Calu3 (cell line): ENCODE measurements at places on chromosomes 7 and 10.

- H3K27me3 ChIP-seq = peaks cover 66% of the 10 kb centered on the region
- H3K36me3 ChIP-seq = no peaks in the 10 kb centered on the region
- H3K27ac ChIP-seq = no peak overlapping the region
- no peak overlapping the region for H3K4me3 ChIP-seq
Measured at GRCh38 chr10:49168831-49169500, 19.2 kb downstream of the TMEM273 start.

- no peak for DNase-seq
- H3K27me3 ChIP-seq = no peaks in the 10 kb centered on the region
- H3K4me1 ChIP-seq = peaks cover 42% of the 10 kb centered on the region
- H3K36me3 ChIP-seq = peaks cover 38% of the 10 kb centered on the region
- peak overlapping the region; percentile 91 for H3K4me3 ChIP-seq
Measured at GRCh38 chr7:123746931-123747488, 1.8 kb downstream of the WASL start.

- DNase-seq = no peak
- H3K36me3 ChIP-seq = no peaks in the 10 kb centered on the region
- H3K4me1 ChIP-seq = no peaks in the 10 kb centered on the region
- peaks cover 25% of the 10 kb centered on the region for H3K27me3 ChIP-seq
- no peak overlapping the region for H3K27ac ChIP-seq
Measured at GRCh38 chr7:101519324-101520023, 109.6 kb downstream of the MYL10 start.

GRCh38 chr10:119399466-119399865 lies 143.1 kb downstream of the RGS10 start:
- H3K36me3 ChIP-seq = no peaks in the 10 kb centered on the region
- H3K27ac ChIP-seq = no peak overlapping the region
- no peaks in the 10 kb centered on the region for H3K4me1 ChIP-seq
- H3K27me3 ChIP-seq = no peaks in the 10 kb centered on the region
- no peak overlapping the region for H3K4me3 ChIP-seq
- DNase-seq = no peak

DNA sequence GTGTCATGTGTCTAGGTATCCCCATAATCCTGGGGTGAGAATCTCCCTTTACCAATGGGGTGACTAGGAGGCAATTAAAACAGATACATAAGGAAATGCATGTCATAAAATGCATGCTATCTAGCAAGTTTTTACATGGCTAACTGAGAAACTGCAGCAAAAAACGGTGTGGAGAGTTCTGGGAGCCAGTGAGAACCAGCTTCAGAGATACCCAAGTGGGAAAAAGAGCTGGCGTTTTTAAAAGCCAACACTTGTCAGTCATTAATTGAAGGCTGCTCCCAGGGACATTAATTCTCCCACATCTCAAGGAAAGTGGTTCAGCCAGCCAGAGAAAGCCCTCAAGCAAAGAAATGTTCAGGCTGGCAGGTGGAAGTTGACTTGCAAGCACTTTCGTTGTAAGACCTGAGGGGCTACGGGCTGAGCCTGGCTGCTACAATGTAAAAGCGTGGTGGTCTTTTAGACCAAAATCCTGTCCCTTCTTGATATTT lies 28.1 kb downstream of the ST8SIA6 start:
- H3K4me1 ChIP-seq = peaks cover 15% of the 10 kb centered on the region
- no peaks in the 10 kb centered on the region for H3K36me3 ChIP-seq
- H3K27me3 ChIP-seq = peaks cover 34% of the 10 kb centered on the region

- H3K27ac ChIP-seq = no peak overlapping the region
- no peaks in the 10 kb centered on the region for H3K36me3 ChIP-seq
- DNase-seq = no peak
- no peak overlapping the region for H3K4me3 ChIP-seq
Measured at GRCh38 chr7:157557263-157557662, 220.5 kb downstream of the DNAJB6 start.

- H3K27ac ChIP-seq = no peak overlapping the region
- DNase-seq = no peak
- no peaks in the 10 kb centered on the region for H3K36me3 ChIP-seq
- H3K4me3 ChIP-seq = no peak overlapping the region
Measured at GRCh38 chr7:155897758-155898386, 85.6 kb upstream of the SHH start.

- no peaks in the 10 kb centered on the region for H3K36me3 ChIP-seq
- no peak for DNase-seq
- H3K4me3 ChIP-seq = no peak overlapping the region
- no peak overlapping the region for H3K27ac ChIP-seq
Measured at GRCh38 chr7:57868771-57869483, 418.9 kb downstream of the ZNF716 start.

DNA sequence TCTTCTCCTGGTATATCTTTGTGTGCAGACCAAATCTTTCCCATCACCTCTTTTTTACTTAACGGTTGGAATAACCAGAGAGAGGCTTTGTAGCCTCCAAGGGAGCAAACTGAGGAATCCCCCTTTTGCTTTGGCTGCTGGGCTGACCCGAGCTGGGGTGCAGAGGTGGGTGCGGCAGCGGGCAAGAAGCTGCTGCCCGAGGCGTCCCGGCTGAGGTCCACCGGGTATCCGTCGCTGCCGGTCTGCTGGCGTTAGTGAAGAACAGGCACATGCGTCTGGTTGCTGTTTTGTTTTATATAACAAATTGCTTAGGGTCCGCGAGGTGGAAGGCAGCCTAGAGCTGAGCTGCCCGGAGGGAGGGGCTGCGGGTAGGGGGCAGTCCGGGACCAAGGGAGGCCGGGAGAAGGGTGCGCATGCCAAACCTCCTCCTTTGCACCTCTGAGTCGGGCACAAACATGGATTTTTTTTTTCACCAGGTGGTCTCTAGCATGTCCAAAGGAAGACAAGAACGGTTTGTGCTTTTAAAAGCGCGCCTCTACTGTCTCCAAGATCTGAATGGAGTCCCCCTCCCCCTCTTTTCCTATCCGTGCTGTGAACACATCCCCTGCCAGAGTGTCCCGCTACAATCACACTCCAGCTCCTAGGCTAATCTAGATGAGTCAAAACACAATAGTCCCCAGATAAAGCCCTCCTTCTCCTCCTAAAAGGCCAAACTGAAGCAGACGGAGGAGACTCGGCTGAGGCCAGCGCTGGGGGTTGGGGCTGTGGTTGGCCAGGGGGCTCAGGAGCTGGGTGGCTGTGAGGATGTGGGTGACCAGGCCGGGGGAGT lies 6.8 kb upstream of the GATA3 start:
- H3K36me3 ChIP-seq = peaks cover 33% of the 10 kb centered on the region
- peaks cover 74% of the 10 kb centered on the region for H3K27me3 ChIP-seq
- DNase-seq = no peak
- peaks cover 29% of the 10 kb centered on the region for H3K4me1 ChIP-seq
- H3K4me3 ChIP-seq = no peak overlapping the region

DNA sequence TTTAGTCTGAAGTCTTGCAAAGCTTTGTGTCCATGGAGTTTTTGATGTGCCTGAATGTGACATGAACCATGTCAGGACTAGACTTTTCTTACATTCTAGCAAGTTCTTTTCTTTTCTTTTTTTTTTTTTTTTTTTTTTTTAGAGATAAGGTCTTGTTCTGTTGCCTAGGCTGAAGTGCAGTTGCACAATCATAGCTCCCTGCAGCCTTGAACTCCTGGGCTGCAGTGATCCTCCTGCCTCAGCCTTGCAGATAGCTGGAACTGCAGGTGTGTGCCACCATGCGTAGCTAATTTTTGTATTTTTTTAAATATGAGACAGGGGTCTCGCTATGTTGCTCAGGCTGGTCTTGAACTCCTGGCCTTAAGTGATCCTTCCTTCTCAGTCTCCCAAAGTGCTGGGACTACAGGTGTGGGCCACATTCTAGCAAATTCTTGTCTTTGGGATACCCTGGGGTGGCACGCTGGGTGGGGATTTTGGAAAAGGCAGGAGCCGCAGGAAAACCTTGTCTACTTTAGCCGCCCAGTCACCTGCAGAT lies 152.8 kb downstream of the SVIL start:
- H3K27ac ChIP-seq = no peak overlapping the region
- no peak for DNase-seq
- H3K27me3 ChIP-seq = no peaks in the 10 kb centered on the region
- H3K36me3 ChIP-seq = peaks cover 76% of the 10 kb centered on the region
- no peaks in the 10 kb centered on the region for H3K4me1 ChIP-seq
- no peak overlapping the region for H3K4me3 ChIP-seq

DNA sequence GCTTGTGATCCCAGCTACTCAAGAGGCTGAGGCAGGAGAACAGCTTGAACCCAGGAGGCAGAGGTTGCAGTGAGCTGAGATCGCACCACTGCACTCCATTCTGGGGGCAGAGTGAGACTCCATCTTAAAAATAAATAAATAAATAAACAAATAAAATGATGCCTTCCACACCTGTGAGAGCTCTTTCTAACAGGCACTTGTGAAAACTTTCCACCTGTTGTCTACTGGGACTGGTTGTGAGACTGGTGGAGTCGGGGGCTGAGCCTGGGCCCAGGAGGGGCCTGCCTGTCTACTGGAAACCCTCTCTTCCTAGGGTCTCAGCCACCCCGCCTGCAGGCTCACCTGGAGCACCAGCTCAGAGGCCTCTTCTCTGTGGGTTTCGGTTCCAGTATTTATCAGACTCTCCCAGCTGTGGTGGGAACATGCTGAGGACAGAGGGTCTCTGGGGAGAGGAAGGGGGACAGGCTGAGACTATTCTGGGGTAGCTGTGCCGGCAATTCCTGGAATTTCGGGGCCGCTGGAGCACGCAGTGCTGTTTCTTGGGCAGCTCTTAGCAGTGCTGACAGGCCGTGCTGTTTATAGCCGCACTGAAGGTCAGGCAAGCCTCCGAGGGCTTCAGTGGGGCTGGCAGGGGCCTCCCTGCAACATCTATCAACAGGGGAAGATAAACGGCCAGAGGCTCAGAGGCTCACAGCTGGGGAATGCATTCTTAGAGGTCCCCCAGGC lies 3.8 kb downstream of the LDB3 start:
- H3K27ac ChIP-seq = no peak overlapping the region
- H3K36me3 ChIP-seq = peaks cover 5% of the 10 kb centered on the region
- no peaks in the 10 kb centered on the region for H3K27me3 ChIP-seq
- no peak overlapping the region for H3K4me3 ChIP-seq
- peaks cover 14% of the 10 kb centered on the region for H3K4me1 ChIP-seq

- H3K4me3 ChIP-seq = no peak overlapping the region
- H3K36me3 ChIP-seq = no peaks in the 10 kb centered on the region
- peaks cover 20% of the 10 kb centered on the region for H3K4me1 ChIP-seq
- no peaks in the 10 kb centered on the region for H3K27me3 ChIP-seq
Measured at GRCh38 chr7:135447748-135448147, 62.2 kb downstream of the CNOT4 start.

- no peaks in the 10 kb centered on the region for H3K27me3 ChIP-seq
- DNase-seq = no peak
- H3K27ac ChIP-seq = no peak overlapping the region
- H3K4me3 ChIP-seq = no peak overlapping the region
- H3K36me3 ChIP-seq = no peaks in the 10 kb centered on the region
- H3K4me1 ChIP-seq = peaks cover 1% of the 10 kb centered on the region
Measured at GRCh38 chr7:106757846-106758245, 96.9 kb upstream of the CCDC71L start.

GRCh38 chr10:121556455-121556854 lies 41.8 kb downstream of the FGFR2 start:
- H3K36me3 ChIP-seq = peaks cover 5% of the 10 kb centered on the region
- DNase-seq = no peak
- no peak overlapping the region for H3K27ac ChIP-seq
- H3K27me3 ChIP-seq = no peaks in the 10 kb centered on the region
- no peak overlapping the region for H3K4me3 ChIP-seq

GRCh38 chr10:103123282-103124024 lies 69.6 kb downstream of the NT5C2 start:
- H3K4me1 ChIP-seq = no peaks in the 10 kb centered on the region
- no peak for DNase-seq
- H3K4me3 ChIP-seq = no peak overlapping the region
- H3K27ac ChIP-seq = no peak overlapping the region

GRCh38 chr7:90613088-90613498 lies 17.0 kb downstream of the CDK14 start:
- no peaks in the 10 kb centered on the region for H3K36me3 ChIP-seq
- peaks cover 11% of the 10 kb centered on the region for H3K4me1 ChIP-seq
- no peaks in the 10 kb centered on the region for H3K27me3 ChIP-seq
- H3K27ac ChIP-seq = no peak overlapping the region
- no peak for DNase-seq

- no peak for DNase-seq
- H3K27ac ChIP-seq = no peak overlapping the region
- no peaks in the 10 kb centered on the region for H3K27me3 ChIP-seq
- H3K36me3 ChIP-seq = peaks cover 8% of the 10 kb centered on the region
- H3K4me3 ChIP-seq = no peak overlapping the region
- peaks cover 38% of the 10 kb centered on the region for H3K4me1 ChIP-seq
Measured at GRCh38 chr10:91932737-91933136, 9.2 kb downstream of the BTAF1 start.

- no peak overlapping the region for H3K27ac ChIP-seq
- H3K4me3 ChIP-seq = no peak overlapping the region
- H3K36me3 ChIP-seq = peaks cover 9% of the 10 kb centered on the region
- no peaks in the 10 kb centered on the region for H3K27me3 ChIP-seq
- DNase-seq = no peak
Measured at GRCh38 chr10:125409756-125410155, 249.4 kb upstream of the CTBP2 start.

GRCh38 chr10:18204039-18204835 lies 64.0 kb downstream of the CACNB2 start:
- no peak overlapping the region for H3K4me3 ChIP-seq
- peaks cover 15% of the 10 kb centered on the region for H3K27me3 ChIP-seq
- no peaks in the 10 kb centered on the region for H3K4me1 ChIP-seq
- no peak overlapping the region for H3K27ac ChIP-seq

GRCh38 chr10:3850999-3851937 lies 66.3 kb upstream of the KLF6 start:
- peak overlapping the region; percentile 97 for H3K27ac ChIP-seq
- H3K36me3 ChIP-seq = peaks cover 34% of the 10 kb centered on the region
- no peaks in the 10 kb centered on the region for H3K27me3 ChIP-seq
- peak overlapping the region; percentile 55 for H3K4me3 ChIP-seq

- H3K36me3 ChIP-seq = peaks cover 33% of the 10 kb centered on the region
- no peak overlapping the region for H3K27ac ChIP-seq
- H3K27me3 ChIP-seq = no peaks in the 10 kb centered on the region
- no peak overlapping the region for H3K4me3 ChIP-seq
- DNase-seq = no peak
Measured at GRCh38 chr7:18573410-18574234, 78.1 kb downstream of the HDAC9 start.

DNA sequence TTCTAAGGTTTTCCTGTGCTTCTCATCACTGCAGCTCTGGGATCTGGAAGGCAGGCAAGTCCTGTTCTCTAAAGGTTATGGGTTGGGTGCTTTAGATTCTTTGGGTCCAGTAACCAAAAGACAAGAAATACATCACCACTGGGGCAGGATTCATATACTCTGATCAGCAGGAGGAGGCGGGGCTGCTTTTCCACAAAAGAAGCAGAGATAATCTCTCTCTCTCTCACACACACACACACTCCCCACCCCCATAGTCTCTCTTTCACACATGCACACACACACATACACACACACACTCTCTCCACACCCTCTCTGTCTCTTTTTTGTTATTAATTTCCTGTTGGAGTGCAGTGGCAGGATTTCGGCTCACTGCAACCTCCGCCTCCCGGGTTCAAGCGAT lies 13.0 kb upstream of the ACBD5 start:
- DNase-seq = no peak
- peaks cover 12% of the 10 kb centered on the region for H3K27me3 ChIP-seq
- peak overlapping the region; percentile 85 for H3K4me3 ChIP-seq
- H3K36me3 ChIP-seq = peaks cover 25% of the 10 kb centered on the region
- H3K4me1 ChIP-seq = peaks cover 14% of the 10 kb centered on the region

GRCh38 chr7:140745266-140746058 lies 49.0 kb downstream of the NDUFB2 start:
- H3K27me3 ChIP-seq = no peaks in the 10 kb centered on the region
- H3K36me3 ChIP-seq = no peaks in the 10 kb centered on the region
- H3K4me1 ChIP-seq = no peaks in the 10 kb centered on the region
- H3K27ac ChIP-seq = no peak overlapping the region
- no peak overlapping the region for H3K4me3 ChIP-seq
- no peak for DNase-seq
